Stimulated activated CD8-positive, alpha-beta memory T cell treated with anti-CD3 and anti-CD28 coated beads, Interleukin-4, amount 100 ng/mL, for 1 hour (primary cell): ENCODE measurements at places on chromosomes 11 and 22.

GRCh38 chr11:128469220-128469619 is 118.1 kb downstream of the ETS1 start:
- DNase-seq: no peak

GRCh38 chr11:8593455-8593854 is 573 bp downstream of the STK33 start:
- DNase-seq: no peak

DNA sequence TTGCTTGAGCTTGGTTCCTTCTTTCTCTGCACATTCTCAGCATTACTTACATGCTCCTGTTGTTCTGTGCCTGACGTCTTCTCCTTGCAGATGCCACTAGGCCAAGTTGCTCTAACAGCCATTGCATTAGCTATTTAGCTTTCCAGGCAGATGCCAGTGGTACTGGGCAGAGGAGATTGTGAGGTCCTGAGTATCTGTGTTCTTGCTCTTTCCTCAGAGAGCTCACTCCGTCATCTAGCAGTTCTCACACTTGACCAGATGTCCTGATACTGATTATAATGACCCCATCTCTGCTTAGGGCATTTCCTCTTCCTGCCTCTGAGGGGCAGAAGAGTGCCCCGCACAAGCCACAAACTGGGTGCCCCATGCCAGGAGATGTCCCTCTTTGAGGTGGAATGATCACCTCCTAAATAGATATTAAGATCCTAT is 30.7 kb downstream of the ARHGAP1 start:
- DNase-seq: no peak

GRCh38 chr11:74535371-74536160 is 42.0 kb upstream of the LIPT2 start:
- no peak for DNase-seq

- no peak for DNase-seq
Observed at GRCh38 chr11:95821640-95822039, 31.3 kb downstream of the CEP57 start.

DNA sequence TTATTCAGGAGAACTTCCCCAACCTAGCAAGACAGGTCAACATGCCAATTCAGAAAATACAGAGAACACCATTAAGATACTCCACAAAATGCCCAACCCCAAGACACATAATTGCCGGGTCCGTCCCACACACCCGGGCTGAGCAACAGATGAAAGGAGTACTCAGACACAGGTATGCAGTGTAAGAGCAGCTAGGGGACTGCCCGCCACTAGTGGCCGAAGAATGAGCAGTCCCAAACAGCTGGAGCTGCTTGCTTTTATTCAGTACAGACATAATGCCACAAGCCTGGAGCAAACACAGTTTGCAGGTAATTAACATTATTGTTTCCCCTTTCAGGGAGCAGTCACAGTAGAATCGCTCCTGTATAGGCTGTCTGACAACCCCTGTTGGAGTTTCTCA is 364.6 kb downstream of the LUZP2 start:
- no peak for DNase-seq

DNA sequence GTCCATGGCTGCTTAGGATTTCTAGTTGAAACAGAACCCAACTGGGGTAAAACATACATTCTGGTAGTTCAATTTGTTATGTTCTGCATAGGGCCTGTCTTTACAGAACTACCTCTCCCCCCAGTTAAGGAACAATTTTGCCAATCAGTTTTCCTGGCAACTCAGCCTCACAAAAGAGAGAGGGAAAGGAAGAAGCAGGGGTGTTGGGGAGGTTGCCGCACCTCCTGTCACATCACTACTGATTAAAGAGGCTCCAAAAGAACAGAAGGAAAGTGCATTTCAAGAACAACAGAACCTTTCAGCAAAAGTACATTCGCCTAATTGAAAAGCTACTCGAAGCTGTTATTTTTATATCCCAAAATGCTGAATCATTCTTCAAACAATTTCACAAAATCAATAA is 217.6 kb downstream of the CADM1 start:
- DNase-seq: no peak

GRCh38 chr11:17722000-17722643 is 2.8 kb downstream of the MYOD1 start:
- DNase-seq: no peak

- no peak for DNase-seq
Observed at GRCh38 chr11:7300281-7300680, 48.6 kb downstream of the SYT9 start.

DNA sequence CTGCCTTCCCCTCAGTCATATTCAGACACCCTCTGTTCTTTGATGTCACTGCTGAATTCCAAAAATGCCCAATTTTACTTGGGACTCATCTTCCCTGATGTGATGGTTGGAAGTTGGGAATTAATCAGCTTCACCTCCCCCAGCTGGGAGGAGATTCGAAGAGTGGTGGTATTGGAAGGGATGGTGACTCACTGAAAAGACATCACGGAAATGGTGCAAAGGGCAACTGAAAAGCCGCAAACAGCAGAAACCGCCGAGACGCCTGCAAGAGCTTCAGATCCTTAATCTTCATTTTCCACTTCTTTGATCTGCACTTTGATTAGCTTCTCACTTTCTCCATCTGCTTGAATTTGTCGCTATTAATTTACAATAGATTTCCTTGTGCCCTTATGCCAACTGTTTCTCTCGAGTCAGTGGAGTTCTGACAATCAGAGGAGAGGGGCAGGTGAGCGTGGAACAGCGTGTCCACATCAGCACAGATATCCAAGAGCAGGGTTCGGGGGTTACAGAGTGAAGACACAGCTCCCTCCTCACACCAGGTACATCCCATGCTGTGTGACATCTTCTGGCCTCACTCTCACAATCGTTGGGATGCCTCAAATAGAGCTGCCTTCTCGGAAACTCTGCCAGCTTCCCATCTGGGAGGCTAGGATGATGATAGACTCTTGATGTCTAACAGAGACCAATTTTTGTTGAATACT is 325.4 kb downstream of the BRD1 start:
- no peak for DNase-seq

DNA sequence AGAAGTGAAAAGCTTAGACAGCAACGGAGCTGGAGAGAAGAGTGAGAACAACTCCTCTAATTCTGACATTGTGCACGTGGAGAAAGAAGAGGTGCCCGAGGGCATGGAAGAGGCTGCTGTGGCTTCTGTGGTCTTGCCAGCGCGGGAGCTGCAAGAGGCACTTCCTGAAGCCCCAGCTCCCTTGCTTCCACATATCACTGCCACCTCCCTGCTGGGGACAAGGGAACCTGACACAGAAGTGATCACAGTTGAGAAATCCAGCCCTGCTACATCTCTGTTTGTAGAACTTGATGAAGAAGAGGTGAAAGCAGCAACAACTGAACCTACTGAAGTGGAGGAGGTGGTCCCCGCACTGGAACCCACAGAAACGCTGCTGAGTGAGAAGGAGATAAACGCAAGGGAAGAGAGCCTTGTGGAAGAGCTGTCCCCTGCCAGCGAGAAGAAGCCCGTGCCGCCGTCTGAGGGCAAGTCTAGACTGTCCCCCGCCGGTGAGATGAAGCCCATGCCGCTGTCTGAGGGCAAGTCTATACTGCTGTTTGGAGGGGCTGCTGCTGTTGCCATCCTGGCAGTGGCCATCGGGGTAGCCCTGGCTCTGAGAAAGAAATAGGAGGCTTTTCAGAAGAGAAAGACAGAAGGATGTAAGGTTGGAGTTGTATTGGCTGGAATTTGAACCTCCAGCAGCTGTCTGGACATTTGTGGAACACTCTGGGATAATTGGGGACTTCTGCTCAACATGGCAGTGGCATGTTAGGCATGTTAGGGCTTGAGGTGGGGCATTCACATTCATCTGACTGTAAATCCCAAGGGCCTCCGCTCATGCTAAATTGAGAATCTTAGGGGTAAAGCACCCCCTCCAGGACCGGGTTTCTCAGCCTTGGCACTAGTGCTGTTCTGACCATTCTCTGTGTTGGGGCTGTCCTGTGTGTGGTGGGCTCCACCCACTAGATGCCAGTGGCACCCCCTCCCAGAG is 47.1 kb downstream of the BID start:
- no peak for DNase-seq
